T-helper 1 cell (primary cell): ENCODE measurements at places on chromosomes 2 and 18.

DNA sequence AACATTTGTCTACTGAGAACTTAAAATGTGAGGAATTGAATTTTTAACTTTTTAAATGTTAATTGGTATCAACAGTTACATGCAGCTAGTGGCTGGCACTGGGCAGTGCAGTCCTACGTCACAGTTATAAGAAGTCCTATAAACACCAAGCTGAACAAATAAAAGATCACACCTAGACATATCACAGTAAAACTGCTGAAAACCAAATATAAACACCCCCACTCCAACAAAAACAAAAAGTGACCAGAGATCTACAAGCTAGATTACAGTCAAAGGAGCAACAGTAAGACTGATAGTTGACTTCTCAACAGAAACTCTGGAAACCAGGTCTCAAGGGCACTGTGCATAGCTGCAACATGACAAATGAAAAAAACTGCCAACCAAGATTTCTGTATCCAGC, 19.4 kb downstream of the TLK1 start:
- no peak for DNase-seq

GRCh38 chr2:61969376-61969775, 63.9 kb downstream of the COMMD1 start:
- DNase-seq, result no peak

- DNase-seq, result no peak
Measured at GRCh38 chr2:184078496-184078895, 519.8 kb upstream of the ZNF804A start.

- DNase-seq, result no peak
Measured at GRCh38 chr2:207248702-207249377, 83.1 kb upstream of the KLF7 start.

DNA sequence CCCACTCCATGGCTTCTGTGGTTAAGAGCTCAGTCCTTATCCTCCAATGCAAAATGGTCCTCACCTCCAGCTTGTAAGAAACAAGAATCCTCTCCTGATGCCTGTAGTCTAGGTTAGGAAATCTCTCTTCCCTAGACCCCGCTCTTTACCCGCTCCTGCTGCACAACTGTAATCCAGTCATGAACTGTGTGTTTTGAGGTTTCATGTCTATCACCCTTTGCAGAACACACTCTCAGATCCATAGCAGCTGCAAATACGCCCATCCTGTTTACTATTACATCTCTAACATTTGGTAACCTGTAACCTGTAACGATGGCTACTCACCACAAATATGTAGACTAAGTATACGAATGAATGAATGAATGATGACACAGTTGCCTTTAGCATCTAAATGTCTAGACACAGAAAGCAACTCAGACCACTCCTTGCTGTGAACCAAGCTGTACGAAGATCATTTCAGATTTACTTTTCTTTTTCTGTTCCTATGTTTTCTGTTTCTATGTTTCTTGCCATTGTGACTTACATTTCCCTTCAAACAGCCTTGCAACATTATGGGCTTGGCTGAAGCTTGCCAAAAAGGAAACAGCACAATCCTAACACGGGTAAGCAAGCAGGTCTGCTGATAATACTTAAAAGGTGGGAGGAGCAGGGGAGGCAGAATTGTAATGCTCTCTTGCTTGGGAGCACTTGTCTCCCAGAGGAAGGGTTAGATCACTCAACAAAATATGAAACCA, 53.7 kb downstream of the EPHA4 start:
- peak; percentile 36 for DNase-seq

GRCh38 chr18:50313031-50313607, 25.6 kb upstream of the CXXC1 start:
- no peak for DNase-seq

DNA sequence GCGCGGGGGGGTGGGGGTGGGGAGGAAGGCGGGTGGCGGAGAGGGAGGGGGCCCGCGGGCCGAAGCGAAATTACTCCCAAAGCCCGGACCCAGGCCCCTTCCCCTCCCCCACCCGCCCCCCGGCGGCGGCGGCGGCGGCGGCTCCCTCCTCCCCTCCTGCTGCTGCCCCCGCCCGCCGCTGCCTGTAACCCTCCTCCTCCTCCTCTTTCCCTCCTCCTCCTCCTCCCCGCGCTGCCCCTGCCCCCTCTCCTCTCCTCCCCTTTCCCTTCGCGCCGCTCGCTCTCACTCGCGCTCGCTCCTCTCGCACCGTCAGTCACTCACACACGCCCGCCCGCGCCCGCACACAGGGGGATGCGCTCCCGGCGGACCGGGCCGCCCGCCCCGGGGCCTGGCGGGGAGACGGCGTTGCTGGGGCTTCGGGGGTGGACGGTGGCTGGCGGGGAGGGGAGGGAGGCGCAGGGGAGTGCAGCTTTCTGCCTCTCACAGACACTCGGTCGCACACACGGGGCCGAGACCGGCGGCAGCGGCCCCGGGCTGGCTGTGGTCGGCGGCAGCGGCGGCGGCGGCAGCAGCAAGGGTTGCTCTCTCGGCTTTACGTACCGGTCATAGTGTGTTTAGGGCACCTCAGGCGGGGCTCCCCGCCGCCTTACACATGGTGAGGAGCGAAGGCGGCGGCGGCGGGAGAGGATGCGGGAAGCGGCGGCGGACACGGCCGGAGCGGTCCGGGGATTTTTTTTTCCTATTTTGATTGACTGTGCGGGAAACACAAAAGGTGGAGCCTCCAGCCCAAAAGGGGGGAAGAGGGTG, 405 bp downstream of the SP3 start:
- peak; percentile 90 for DNase-seq

DNA sequence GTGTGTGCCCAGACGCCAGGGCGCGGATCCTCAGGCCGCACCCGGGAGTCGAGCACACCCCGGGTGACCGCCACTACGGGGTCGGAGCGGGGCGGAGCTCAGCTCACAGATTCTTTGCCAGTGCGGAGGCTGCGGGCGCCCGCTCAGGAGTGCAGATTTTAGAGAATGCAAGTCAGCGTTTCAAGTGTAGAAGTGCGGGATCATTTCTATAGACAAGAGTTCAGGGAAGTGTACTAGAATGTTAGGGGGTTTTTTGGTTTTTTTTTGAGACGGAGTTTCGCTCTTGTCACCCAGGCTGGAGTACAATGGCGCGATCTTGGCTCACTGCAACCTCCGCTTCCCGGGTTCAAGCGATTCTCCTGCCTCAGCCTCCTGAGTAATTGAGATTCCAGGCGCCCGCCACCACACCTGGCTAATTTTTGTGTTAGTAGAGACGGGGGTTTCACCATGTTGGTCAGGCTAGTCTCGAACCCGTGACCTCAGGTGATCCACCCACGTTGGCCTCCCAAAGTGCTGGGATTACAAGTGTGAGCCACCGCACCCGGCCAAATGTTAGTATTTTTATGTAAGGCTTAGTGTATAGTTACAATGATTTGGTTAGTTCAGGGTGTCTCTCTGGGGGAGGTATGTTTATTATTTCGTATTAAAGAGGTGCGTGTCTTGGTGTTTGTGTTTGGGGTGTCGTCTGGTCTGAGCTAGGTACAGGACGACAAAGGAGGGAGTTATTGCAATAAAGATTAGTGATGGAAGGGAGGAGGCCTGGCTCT, 619 bp upstream of the FAM168B start:
- peak; percentile 47 for DNase-seq

GRCh38 chr2:57429831-57430230, 616.8 kb upstream of the VRK2 start:
- DNase-seq, result no peak

GRCh38 chr2:175351512-175351911, 170.0 kb upstream of the ATP5MC3 start:
- DNase-seq, result no peak

GRCh38 chr2:236979664-236980063, 106.0 kb upstream of the COPS8 start:
- DNase-seq, result no peak

GRCh38 chr2:172377408-172377807, 50.0 kb upstream of the ITGA6 start:
- no peak for DNase-seq

GRCh38 chr2:113175042-113175628, 1.4 kb downstream of the PSD4 start:
- DNase-seq, result peak; percentile 95

DNA sequence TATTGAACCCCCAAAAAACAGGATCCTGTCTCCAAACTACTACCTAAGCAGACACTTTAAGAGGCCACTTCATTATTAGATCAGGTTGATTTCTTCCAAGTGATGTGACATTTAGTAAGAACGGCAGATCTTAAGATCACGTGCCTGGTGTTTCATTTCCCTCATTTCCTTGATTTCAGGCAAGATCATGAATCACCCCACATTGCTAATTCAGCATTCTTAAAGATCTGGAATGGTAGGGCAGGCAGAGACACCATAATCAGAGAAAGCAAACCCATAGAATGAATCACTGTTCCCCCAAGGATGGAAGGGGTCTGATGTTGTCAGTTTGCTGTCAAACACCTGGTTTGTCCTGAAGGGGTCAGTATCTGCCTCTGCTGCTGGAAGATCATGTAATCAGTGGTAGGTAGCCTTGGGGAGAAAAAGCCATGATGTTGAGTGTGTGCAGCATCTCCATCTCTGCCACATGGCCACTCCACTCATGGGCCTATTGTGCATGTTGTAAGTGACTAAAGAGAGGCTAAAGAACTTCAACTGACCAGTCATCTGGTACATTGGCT, 133.9 kb downstream of the ARHGAP15 start:
- no peak for DNase-seq

DNA sequence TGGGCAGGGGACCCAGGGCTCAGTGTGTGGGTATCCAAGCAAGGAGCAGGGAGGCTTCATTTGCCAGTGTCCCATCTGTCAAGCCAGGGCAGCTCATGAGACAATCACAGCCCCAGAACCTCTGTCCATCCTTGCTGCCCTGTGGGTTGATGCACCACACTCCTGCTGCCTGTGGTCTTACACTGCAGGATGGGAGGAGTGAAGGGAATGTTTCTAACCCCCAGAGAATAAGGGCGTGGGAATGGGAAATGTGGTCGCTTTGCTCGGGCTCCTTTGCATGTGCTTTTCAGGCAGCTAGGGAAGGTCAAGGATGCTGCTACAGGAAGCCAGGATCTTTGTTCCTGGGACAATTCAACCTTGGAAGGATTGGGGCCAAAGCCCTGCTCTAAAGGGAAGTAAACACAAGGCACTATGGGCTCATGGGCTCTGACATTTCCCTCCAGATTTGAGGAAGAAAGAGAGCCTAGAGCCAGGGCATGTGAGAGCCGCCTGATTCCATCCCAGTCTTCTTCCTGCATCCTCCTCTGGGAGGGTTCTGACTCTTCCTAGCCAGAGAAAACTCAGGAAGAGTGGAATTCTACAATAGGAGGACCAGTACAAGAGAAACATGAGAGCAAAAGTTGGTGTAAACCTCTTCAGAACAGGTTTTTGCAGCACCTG, 18.8 kb upstream of the MAP3K20 start:
- DNase-seq, result no peak

- no peak for DNase-seq
Measured at GRCh38 chr2:102184018-102184417, 2.8 kb upstream of the IL1RL2 start.

DNA sequence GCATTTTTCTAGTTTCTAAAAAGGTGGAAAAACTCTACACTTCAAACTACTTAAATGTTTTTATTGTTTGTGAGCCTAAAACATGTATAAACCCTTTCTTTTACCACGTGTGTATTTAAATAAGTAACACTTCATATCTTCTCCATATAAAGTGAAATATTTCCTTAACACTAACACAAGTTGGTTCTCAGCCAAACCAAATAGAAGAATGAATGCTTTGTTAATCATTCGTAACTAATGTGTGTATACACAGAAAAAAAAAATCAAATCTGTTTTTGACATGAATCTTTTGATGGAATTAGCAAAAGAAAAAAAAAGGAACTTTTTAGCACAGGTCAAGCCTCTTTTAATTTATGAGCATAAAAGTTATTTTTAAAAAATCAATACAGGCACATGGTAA, 89.3 kb downstream of the EHBP1 start:
- DNase-seq, result no peak

DNA sequence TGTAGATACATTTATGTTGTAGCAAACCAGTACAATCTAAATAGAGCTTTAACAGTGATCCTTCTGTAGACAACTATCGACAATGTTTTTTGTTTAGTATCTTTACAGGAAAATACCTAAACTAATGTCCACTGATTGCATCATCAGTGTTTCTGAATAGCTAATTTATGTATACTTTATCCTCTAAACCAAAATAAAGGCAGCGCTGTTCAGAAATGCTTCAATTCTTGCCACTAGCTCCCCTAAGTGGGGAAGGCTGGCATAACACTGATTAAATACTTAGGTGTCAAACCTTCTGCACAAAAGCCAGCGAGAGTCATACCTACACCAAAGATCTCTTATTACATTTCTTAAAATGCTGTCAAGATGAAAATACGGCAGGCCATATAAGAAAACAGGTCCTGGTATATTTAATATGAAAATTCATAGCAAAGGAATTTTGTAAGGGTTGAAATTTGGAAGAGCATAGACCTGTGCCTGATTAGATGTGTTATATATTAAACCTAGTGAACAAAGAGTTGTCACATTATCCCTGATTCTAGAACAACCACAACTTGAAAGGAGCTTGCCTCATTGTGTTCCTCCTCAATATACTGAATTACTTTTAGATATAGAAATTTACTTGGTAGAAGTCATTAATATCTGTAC, 1693.4 kb upstream of the SLC39A10 start:
- no peak for DNase-seq

- DNase-seq, result no peak
Measured at GRCh38 chr2:198456418-198456817, 652.0 kb downstream of the PLCL1 start.

DNA sequence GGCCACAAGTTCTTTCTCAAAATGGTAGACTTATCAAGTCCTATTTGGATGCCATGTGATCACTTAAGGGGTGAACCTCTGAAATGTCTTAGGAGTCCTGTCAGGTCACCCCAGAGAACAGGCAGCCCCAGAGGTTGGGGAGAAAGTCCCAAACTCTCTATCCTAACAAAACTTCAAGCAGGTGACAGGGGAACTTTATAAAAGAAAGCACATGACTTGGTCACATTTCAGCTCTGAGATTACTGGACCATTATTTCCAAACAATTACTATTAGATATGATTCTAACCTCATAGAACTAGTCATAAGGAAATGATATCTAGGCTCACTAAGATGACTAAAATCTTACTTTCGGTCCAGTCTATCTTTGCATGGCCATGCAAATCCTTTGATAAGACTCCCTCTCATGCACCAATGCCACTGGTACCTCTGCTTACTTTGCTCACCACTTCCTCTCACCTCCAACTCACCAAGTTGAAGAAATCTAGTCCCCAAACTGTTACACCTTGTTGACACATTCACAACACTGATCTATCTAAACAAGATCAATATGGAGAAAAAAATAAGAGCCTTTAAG, 107.0 kb downstream of the GALNT14 start:
- no peak for DNase-seq

- no peak for DNase-seq
Measured at GRCh38 chr18:65464361-65464760, 286.5 kb upstream of the CDH7 start.
